ENCODE measurements at places on chromosomes 7 and 10.
A peak's percentile ranks its signal among the peaks of the same experiment; 100 is the strongest.

DNA sequence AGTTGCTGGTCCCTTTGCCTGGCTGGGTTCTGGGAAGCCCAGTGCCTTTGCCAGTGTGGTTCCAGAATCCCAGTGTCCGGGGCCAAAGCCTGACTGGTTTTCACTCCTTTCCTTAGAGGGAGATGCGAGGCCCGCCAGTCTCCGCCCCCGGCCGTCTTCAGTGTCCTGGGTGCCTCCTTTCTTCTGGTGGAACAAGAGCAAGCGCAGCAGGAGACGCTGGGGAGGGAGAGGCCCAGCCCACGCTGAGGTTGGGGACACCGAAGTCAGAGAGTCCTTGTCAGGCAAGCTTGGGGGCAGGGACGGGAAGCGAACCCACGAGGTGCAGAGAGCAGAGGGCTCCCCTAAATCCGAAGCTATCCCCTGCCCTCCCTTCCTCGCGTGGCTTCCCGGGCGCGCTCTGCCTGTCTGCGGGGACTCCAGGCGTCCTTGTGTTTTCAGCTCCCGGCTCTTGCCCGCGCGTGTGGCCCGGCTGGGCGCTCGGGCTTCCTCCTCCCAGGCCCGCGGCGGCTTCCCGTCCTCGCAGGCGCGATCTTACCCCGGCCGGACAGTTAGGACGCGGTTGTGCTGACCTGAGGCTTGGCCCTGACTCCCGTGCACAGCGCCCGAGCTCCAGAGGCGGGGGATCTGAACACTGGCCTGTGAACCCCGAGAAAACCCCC lies 60.6 kb upstream of the UBE3C start:
- ATAC-seq, result peak; percentile 36

DNA sequence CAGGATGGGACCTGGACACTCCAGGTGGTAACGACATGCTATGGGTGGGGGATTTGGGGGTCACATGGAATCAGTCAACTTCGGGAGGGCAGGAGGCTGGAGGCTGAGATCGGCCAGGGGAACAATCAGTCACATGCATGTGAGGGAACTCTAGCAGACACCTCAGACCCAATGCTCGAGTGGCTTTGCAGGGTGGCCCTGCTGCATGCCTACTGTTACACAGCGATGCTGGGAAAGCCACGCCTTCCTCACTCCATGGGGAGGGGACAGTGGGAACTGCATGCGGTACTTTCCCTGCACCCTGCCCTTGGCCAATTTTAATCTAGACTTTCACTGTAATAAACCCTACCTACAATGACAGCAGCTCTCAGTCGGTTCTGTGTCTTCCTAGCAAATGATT lies 6.6 kb upstream of the ZNF32 start:
- ATAC-seq, result peak; percentile 55

DNA sequence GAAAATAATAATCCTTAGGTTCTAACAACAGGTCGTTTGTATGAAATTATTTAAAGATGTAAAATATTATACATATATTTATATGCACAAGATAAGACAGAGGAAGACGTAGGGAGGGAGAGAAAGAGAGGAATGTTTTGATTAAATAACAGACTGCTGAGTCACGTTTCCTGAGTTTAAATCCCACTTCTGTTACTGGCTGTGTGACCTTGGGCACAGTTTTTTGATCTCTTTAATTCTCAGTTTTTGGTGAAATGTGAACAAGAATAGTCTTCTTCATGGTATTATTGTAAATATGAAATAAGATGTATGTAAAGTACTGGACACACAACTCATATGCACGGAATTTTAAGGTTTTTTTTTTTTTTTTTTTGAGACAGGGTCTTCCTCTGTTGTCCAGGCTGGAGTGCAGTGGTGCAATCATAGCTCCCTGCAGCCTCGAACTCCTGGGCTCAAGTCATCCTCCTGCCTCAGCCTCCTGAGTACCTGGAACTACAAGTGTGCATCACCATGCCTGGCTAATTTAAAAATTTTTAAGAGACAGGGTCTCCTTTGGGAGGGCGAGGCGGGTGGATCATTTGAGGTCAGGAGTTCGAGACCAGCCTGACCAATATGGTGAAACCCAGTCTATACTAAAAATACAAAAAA lies 42.6 kb downstream of the BAMBI start:
- ATAC-seq, result no peak

DNA sequence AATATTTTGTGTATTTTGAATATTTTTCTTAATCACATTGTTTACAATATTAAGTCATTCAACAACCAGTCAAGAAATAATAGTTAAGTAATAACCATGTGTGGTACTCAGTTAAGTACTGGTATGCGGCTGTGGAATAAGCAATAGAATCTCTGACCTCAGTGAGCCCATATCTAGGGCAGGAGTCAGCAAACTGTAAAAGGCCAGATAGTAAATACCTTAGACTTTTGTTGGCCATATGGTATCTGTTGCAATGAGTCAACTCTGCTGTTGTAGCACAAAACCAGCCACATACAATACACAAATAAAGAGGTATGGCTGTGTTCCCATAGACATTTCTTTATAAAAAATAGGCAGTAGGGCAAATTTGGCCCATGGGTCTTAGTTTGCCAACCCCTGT lies 311.6 kb upstream of the SEMA3A start:
- ATAC-seq, result no peak

GRCh38 chr10:120613180-120613579 lies 156.2 kb downstream of the PLPP4 start:
- ATAC-seq, result no peak

Data from motor neuron (in vitro differentiated cells).